ENCODE measurements at places on chromosomes 2 and 18.

DNA sequence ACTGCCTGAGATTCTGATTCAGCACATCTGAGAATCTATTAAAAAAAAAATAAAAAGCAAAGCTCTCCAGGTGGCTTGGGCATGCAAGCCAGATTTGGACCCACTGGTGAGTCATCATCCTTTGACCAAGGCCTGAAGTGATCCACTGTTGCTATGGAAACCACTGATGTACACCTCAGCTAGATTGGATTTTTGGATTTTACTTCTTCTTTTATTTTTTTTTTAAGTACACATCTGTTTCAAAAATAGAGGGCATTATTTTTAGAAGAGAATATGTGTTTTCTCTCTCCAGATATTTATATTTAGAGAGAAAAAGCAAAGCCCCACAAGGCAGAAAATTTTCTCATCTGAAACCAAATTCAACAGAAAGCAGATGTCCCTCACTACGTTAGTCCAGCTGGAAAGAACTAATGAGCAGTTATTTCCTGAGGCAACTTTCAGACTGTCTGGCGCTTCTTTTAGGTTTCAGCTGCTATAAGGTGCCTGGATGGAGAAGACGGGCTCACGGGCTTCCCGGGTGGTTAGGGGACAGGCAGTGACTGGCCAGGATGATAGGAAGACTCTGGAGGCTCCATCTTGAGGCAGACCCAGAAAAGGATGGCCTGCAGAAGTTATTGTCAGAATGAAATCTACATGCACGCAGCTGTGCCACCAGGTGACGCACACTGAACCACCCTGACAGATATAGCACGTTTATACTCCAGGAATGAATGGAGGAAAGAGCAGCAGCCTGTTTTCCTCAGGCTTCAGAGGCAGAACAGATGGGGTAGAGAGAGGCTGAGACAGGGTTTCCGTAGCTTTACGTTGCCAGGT is 50.5 kb downstream of the MRPL35 start:
- no peak for DNase-seq

- no peak for DNase-seq
Measured at GRCh38 chr2:235769046-235769445, 275.2 kb downstream of the AGAP1 start.

GRCh38 chr2:58122540-58122939 is 75.9 kb downstream of the VRK2 start:
- DNase-seq = no peak

- DNase-seq = no peak
Measured at GRCh38 chr2:171712051-171712450, 24.8 kb downstream of the DYNC1I2 start.

DNA sequence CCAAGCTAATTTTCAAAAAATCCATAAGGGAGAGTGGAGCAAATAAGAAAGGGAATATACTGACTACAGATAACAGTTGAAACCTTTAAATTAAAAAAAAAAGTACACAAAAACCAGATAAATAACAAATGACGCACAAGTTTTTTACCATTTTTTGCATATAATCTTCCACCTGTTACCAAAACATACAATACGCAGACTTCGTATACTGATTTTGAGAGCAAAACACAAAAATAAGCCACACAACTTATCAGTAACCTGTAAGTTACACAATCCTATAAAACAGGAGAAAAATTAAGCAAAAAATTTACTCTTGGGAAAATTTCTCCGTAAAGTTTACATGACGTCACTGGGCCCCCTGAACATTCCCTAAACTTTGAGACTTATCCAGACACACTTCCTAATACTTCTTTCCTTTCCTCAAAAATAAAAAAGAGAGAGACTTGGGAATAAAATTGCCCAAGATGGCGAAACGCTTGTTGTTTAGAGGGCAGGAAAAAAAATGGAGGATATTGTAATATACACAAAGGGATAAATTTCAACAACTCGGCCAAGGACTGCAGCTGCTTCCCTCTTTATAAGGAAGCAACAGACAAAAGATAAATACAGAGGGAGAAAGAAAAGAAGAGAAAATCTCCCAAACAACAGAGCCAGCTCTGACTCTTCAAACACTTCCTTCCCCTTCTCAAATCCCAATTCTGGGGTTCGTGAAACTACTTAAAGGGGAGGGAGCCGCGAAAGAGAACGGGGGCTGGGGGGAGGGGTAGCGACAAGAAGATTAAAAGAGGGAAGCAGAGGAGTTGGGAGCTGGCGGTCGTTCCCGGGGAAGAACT is 1.6 kb downstream of the BAZ2B start:
- no peak for DNase-seq

Measured in activated T-cell treated with anti-CD3 and anti-CD28 coated beads, Interleukin-2, amount 50 U/mL, for 1 hour (primary cell).